Stimulated activated CD8-positive, alpha-beta memory T cell treated with anti-CD3 and anti-CD28 coated beads, Interleukin-2, amount 100 ng/mL, for 1 hour (primary cell): ENCODE measurements at places on chromosomes 2 and 18.

DNA sequence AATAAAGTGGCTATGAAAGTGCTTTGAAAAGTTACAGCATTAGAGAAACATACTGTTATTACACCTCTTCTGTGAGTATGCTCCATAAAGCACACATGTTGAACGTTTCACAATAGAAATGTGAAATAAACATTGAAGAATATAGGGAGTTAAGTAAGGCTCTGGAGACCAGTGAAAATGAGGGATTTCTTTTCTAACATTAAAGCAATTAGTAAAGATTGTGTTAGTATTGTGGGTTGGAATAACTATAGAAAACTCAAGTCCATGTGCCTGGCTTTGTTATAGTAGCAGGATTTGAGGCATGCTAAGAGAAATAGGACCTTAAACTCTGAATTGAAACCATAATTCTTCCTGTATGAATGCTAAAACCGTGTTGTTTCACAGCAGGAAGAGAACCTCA, 63.1 kb downstream of the GLS start:
- DNase-seq, result no peak

GRCh38 chr2:70069049-70069448, 18.2 kb upstream of the PCBP1 start:
- DNase-seq, result no peak

DNA sequence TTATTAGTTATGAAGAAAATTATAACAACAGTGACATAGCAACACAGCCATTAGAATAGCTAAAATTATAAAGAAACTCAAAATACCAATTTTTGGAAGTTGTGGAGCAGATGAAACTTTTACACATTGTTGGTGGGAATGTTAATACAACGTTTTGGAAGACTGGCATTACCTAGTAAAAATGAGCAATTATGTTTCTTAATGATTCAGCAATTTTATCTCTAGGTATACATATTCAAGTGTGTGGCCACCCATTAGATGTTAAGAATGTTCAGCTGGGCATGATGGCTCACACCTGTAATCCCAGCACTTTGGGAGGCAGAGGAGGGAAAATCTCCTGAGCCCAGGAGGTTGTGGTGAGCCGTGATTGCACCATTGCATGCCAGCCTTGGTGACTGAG, 78.8 kb downstream of the INSIG2 start:
- DNase-seq, result no peak

- DNase-seq, result no peak
Observed at GRCh38 chr2:240947176-240947575, 41.0 kb downstream of the CROCC2 start.

- no peak for DNase-seq
Observed at GRCh38 chr18:29596959-29597358, 1420.0 kb upstream of the CDH2 start.

DNA sequence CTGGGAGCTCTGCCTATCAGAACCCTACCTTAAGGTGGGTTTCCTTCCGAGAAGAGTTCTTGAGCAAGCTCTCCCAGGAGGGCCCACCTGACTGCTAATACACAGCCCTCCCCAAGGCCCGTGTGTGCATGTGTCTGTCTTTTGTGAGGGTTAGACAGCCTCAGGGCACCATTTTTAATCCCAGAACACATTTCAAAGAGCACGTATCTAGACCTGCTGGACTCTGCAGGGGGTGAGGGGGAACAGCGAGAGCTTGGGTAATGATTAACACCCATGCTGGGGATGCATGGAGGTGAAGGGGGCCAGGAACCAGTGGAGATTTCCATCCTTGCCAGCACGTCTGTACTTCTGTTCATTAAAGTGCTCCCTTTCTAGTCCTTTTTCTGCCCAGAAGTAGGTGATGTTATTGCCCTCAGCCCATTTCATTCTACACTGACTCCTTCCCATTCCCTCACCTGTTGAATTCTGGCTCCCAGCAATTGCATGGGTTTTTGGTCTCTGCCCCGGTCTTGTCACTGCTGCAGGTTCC, 6.5 kb downstream of the TMEM37 start:
- no peak for DNase-seq

GRCh38 chr2:8412082-8412481, 269.8 kb upstream of the ID2 start:
- DNase-seq, result no peak
